ENCODE measurements at places on chromosomes 2 and 18.

DNA sequence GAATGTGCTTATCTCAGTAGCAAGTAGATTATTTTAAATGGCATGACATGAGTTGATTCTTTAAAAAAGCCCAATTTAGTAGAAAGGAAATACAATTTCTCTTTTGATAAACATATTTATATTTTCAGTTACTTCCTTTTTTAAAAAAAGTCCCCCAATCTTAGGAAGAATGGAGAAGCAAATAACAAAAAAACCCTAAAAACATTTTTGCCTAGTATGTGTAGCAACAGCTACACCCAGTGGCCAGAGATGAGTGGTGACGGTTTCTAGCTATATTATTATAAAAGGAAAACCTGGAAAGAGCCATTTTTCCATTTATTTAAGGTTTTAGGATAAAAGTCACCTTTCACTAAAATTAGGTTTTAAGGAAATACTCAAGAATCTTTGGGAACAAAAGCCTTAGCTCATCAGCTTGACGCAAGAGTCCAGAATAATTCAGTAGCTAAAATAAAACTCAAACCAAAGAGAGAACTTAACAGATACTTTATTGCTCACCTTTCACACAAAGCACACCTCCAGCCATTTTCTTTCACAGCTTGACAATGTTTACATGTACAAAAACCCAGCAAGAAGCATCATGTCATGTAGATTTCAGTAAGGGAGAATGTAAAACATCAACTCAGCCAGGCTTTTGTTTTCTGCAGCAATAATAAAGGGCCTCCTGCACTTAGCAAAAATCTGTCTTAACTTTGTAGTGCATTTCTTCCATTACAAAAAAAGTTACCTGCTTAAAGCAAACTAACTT, 15.7 kb downstream of the FAM98A start:
- DNase-seq, result peak; percentile 66

GRCh38 chr2:19893520-19894133, 8.2 kb downstream of the TTC32 start:
- no peak for DNase-seq

DNA sequence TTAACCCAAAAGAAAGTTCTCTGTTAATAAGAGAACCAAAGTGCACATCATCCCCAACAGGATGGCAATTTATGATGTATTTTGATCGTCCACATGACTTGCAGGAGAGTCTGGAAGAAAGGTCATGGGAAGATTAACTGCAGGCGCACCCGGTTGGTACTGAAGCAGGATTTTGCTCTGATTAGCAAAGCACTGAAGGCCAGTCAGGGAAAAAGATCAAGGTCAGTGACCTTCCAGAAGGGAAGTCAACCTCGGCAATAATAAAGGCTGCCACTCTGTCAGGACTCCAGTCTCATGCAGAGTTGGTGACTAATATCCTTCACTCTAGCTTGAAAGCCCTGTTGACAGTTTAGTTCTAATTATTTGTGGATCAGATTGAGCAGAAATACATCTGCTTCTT, 432.7 kb upstream of the RAB12 start:
- no peak for DNase-seq

GRCh38 chr2:169824373-169825333, at the start of gene METTL5:
Gene METTL5 (minus strand): TSS chr2:169824905. CDS start chr2:169824597, 308 bp downstream.
- DNase-seq, result peak; percentile 94

DNA sequence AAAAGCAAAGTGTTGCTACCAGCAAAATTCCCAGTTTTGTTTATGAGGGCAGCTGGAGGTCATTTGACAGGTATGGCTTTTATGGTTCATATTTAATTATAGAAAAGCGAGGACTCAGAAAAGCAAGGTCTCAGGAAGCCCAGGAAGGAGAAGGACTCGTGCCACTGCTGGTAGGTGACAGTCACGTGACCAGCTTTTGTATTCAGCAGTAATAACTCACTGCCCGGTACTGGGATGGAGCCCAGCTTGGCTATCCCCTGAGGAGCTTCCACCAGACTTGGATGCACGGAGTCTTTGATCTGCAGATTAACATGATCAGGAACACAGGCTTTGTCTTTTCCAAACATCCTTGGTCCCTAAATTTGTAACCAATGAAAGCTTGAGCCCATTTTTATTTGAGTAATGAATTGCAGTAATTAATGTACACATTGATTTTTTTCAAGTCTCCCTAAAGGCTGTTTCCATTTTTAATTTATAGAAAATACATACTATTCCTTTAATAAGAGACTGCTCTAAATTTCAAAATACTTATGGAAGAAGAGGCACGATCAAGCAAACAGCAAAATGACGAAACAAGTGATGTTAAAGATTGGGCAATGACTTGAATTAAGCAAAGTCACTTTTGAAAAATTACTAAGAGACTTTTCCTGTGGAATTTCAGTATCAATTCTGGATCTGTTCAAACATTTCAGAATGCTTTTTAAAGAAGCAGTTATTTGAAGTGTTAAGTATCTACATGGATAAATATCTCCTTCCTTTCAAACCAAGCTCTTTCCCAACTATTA, 251.7 kb upstream of the HNRNPA3 start:
- DNase-seq, result no peak
